ENCODE measurements at places on chromosomes 7 and 10. TPM values are rescaled to one million over a fixed set of nuclear protein-coding genes. Genes with fewer than 3 reads are reported as not detected.

DNA sequence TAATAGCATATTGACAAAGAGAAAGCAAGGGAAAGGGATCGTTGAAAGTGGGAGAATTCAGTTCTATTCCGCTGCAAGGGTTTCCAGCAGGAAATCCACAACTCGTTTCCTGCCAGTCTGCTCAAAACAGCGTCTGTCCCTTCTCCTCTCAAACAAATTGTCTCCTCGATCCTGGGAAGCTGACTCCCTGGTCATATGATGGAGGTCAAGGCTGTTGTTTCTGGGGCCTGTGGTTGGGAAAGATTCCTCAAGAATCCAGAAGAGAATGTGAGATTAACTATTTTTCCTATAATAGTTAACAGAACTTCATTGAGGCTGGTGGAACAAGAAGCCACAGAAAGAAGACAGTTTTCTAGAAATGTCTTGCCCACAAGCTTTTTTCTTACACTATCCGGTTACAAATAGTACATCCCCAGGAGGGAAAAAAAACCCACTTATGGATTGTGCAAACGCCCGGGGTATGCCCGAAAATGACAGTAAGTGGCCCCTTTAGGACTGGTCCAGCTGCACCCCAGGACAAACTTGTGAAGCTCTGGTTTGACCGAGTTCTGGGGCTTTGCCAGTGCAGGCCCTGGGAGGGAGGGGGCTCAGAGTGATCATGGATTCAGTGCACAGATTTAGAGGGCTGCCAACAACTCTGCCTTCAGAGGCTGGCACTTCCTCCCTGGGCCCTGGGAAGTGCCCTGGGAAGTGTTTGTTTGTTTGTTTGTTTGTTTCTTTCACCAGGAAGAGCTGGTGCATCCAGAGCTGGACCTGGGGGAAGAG, 49.4 kb upstream of the CTBP2 start:
- peak; percentile 9 for DNase-seq

The LRRC18 gene
- not detected for total RNA-seq

DNA sequence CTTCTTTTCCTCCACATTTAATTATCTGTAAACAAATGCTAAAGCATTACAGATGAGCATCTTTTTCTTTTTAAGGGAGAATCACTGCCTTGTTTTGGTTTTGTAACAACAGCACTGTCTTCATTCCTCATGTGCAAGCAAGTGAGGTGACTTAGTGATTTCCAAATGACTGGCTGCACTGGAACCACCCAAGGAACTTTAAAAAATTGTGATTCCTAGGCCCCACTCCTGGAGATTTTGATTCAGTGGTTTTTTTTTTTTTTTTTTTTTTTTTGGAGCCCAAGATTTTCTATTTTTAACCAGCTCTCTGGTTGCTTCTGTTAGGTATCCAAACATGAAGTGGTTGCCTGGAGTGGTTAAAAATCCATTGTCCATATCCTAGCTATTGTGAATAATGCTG, 176.2 kb downstream of the LRMDA start:
- no peak for DNase-seq

GRCh38 chr7:152974577-152974976, 215.0 kb downstream of the ACTR3B start:
- no peak for DNase-seq

The PPP3CB gene
- 30.4 TPM for total RNA-seq

GRCh38 chr7:112459645-112460044, 9.4 kb downstream of the IFRD1 start:
- DNase-seq, result no peak

GRCh38 chr10:35353395-35353794, 17.1 kb downstream of the CCNY start:
- no peak for DNase-seq

The PDGFA gene
- total RNA-seq, result 68.1 TPM

DNA sequence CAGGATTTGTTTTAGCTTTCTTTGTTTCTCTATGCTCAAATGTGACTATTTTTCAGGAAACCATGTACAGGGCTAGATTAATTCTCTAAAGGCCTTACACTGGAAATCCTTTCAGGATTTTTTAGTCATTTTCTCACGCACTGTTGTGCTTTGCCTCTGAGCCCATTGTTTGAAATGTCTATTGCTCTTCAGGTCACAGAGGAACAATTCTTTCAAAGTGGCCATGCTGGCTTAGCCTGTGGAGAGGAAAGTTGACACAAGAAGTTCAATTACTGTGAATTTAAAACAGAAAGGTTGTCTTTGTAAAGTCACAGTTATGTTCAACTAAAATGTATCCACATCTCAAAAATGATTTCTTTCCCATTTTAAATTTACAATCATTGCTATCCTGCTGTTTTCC, 1071.7 kb upstream of the POT1 start:
- DNase-seq, result no peak

GRCh38 chr10:124293616-124294449, 124.9 kb downstream of the OAT start:
- DNase-seq, result no peak

The TRRAP gene
- total RNA-seq, result 45.8 TPM

GRCh38 chr7:80967917-80968297, 49.1 kb upstream of the SEMA3C start:
- DNase-seq, result no peak

DNA sequence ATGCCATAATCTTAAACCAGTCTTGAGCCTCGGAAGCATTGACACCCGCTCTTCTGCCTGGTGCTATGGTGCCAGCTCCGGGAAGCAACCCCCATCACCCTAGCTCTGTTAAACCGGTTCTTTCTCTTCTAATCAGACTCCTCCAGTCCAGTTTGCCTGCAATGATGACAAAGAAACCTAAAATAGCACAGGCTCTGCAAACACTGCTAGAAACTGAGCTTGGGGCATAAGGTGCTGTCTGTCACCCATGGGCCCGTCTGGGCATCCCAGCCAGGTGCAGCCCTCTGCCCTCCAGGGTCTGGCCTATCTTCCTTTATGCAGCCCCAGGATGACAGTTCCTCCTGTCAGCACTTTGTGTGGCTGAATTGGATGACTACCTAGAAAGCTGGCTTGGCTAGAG, 14.2 kb upstream of the CAMK2G start:
- no peak for DNase-seq

The EEPD1 gene
- total RNA-seq, result 0.23 TPM

The GRM3 gene
- not detected for total RNA-seq

DNA sequence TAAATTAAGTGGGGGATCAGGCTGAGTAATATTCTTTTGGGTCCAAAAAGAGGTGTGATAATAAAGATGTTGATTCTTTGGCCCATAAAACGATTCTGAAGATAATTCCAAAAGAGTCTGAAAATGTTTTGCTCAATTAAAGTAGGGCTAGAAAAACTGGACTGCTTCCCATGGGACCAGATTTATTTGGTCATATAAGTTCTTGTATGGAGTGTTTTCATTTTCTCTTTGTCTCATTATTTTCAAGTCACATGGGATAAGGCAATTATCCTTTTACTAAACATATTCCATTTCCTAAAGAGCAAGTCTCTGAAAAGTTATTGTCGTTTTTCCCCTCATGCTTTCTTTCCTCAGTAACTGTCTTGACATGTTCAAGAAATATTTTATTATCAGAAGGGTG, 41.5 kb downstream of the CDK6 start:
- DNase-seq, result no peak

The BICC1 gene
- total RNA-seq, result 0.32 TPM

GRCh38 chr7:111215550-111215949, 124.6 kb downstream of the LRRN3 start:
- DNase-seq, result no peak

The STRIP2 gene
- total RNA-seq, result 10.0 TPM

DNA sequence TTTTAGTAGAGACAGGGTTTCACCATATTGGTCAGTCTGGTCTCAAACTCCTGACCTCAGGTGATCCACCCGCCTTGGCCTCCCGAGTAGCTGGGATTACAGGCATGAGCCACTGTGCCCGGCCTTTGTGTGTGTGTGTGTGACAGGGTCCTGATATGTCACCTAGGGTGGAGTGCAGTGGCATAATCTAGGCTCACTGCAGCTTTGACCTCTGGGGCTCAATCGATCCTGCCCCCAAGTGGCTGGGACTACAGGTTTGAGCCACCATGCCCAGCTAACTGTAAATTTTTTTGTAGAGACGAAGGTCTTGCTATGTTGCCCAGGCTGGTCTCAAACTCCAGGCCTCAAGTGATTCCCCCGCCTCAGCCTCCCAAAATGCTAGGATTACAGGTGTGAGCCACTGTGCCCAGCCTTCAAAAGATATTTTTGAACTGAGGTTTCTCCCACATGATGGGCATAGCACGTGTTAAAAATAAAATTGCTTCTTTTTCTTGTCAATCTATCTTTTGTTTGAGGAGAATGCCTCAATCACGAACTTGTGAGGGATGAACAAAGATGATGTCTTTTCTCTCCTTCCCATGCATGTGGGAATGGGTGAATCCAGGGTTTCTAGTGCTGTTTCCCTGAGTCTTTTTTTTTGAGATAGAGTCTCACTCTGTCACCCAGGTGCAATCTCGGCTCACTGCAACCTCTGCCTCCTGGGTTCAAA, 30.8 kb upstream of the PSAP start:
- DNase-seq, result no peak

GRCh38 chr10:94016727-94017714, 23.3 kb downstream of the PLCE1 start:
- DNase-seq, result no peak

GRCh38 chr10:71324743-71325142, 5.7 kb downstream of the SLC29A3 start:
- DNase-seq, result no peak

The DOCK4 gene
- 164 TPM for total RNA-seq

- DNase-seq, result no peak
Observed at GRCh38 chr10:18328941-18329340, 188.7 kb downstream of the CACNB2 start.

The CRPPA gene
- 2.9 TPM for total RNA-seq

DNA sequence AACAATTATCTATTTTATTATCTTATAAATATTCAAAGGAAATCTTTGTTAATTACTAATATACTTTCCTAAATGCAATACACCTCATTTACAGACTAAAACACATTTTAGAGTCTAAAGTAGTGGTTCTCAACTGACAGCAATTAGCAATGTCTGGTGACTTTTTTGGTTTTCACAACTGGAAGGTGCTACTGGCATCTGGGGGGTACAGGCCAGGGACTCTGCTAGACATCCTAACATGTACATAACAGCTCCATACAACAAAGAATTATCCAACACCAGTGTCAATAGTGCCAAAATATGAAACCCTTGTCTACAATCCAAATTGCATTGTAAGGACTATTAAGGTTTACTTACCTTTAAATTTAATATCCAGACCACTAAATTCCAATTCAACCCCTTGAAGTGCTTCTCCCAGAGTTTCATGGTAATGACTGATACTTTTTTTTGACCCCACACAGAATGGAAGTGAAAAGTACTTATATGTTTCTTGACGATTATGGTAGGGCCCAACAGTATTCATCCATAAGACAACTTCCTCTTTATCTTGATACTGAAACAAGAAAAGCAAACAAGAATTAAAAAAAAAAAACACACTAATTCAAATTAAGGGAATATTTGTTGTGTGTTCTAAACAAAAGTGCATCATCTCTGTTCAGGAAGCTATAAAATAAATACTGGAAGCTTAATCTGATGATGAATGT, 10.4 kb downstream of the TM9SF3 start:
- no peak for DNase-seq

DNA sequence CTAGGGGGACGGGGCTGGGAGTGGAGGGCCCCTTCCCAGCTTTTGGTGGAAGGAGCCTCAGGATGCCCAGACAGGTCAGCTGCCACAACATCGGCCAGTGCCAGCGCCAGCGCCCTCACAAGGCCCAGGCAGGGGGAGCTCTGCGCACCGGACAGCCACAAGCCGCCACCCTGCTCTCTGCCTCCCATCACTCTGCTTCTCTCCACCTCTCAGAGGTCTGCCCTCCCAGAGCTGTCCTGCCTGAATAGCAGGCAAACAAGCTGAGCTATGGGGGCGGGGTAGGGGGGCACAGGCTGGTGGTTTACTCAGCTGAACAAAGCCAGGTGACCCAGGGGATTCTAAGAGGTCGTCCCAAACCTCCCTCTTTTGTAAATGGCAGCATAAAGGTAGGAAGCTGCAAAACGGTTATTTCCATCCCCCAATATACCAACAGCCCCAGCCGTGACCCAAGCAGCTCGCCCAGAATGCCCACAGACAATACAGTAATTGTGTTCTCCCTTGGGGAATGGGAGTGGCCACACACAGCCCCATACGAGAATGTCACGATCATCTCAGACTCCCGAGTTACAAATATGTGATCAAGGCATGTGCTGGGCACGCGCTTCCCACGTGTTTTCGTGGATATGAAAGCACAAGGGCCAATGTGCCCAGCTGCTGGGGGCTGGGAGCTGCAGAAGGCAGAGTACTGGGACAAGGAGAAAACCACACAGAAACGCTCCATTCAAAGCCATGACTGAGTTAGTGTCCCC, 19.7 kb downstream of the FAM53B start:
- DNase-seq, result no peak

The VWA2 gene
- not detected for total RNA-seq

- no peak for DNase-seq
Observed at GRCh38 chr10:11081408-11081807, 63.7 kb downstream of the CELF2 start.

The FAM25C gene
- not detected for total RNA-seq

DNA sequence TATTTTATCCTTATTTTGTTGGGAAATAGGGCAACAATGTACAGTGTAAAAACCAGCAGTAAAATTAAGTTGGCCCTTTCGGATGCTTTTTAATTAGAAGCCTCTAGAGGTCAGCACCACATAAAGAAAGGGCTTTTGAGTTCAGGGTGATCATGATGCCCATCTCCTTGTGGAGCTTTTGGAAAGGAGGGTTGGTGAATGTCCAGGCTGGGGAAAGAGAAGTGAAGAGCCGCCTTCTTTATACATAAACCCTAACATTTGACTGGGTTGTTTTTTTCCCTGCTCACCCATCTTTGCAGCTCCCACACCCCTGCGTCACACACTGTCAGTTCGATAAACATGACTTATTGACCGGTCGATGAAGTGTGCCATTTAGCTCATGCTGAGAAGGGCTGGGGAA, 29.8 kb downstream of the MTURN start:
- peak; percentile 74 for DNase-seq

DNA sequence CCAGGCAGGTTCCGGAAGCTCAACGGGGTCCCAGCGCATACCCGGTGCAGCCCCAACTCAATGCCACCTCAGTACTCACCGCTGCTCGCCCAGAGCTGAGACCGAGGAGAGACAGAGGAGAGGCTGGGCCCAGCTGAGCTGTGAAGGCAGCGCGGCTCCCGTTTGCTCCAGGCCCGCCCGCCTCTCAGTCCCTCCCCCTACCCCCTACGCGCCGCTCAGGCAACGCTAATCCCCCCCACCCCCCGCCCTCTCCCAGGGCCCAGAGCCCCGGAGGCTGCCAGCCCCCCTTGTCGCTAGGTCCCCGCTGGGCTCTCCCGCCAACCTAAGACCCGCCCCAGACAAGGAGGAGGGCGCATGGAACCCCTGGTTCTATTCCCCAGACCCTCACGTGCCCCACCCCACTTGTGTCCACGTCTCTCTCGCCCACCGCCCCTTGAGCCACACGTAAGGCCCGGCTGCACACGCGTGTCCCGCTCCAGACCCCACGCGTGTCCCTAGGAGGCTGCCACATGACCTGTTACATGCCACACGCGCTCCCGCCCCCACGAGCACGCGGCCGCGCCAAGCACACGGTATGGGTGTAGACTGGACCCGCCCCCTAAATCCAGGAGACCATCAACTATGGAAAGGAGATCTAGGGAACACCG, at the start of gene PSD:
Gene PSD (minus strand): TSS at position 164 of the 647 bp plus-strand sequence. CDS start 1,747 bp downstream, outside the sequence.
- DNase-seq, result no peak

GRCh38 chr10:93198401-93199131, 124.9 kb downstream of the CYP26A1 start:
- no peak for DNase-seq

The ATOH7 gene
- total RNA-seq, result not detected

Data from endothelial cell of umbilical vein (primary cell).